ENCODE measurements at places on chromosomes 1 and 21. TPM values are rescaled to one million over a fixed set of nuclear protein-coding genes. Genes with fewer than 3 reads are reported as not detected.

BROX gene
- total RNA-seq: 35.4 TPM

SNAP47 gene
- 22.7 TPM for total RNA-seq

PLEKHN1 gene
- 0.50 TPM for total RNA-seq

PLA2G2F gene
- total RNA-seq: not detected

GSTM5 gene
- total RNA-seq: 4.4 TPM

SLC25A34 gene
- 0.06 TPM for total RNA-seq

SPATA21 gene
- total RNA-seq: not detected
